Femur (tissue), 1 donor: ENCODE measurements at places on chromosomes 11 and 22.
A peak's percentile ranks its signal among the peaks of the same experiment; 100 is the strongest.

GRCh38 chr11:57399221-57399620, 8.8 kb upstream of the PRG2 start:
- no peak for DNase-seq

GRCh38 chr22:49091917-49092545, 735.6 kb downstream of the BRD1 start:
- no peak for DNase-seq

DNA sequence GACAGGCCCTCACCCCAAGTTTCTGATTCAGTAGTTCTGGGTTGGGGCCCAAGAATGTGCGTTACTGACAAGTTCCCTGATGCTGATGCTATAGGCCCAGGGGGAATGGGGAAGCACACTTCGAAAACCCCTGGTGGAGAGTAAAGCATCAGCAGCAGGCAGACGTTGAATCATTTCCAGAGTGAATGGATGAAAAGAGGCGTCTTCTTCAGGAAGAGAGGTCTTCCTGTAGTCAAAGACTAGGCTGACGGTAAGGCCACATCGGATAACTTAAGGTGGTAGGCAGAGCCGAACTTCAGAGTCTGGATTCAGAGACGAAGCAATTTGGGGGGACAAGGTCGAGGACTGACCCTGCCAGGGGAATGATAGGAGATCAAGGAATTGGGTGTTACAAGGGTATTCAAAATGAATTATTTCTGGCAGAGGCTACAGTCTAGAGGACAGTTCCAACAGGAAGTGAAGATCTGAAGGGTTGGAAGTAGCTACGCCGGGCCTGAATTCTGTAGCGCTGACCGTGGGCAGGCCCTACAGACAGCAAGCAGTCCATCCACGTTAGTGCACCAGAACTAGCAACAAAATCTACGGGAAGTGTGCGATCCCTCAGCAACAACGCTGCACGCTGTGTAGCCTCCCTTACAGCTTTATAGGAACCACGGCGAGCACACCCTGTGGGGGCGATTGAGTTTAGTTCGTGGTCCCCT, 862 bp upstream of the CENATAC start:
- DNase-seq = peak; percentile 24

DNA sequence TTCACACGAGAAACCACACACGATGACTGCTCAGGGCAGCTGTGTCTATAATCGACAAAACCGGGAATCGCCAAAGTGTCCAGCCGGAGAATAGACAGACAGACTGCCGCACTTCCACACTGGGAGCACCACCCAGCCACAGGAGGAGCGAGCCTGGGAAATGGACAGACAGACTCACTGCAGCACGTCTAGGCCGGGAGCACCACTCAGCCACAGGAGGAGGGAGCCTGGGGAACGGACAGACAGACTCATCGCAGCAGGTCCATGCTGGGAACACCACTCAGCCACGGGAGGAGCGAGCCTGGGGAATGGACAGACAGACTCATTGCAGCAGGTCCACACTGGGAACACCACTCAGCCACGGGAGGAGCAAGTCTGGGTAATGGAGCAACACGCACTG, 137.2 kb downstream of the BRD1 start:
- no peak for DNase-seq

DNA sequence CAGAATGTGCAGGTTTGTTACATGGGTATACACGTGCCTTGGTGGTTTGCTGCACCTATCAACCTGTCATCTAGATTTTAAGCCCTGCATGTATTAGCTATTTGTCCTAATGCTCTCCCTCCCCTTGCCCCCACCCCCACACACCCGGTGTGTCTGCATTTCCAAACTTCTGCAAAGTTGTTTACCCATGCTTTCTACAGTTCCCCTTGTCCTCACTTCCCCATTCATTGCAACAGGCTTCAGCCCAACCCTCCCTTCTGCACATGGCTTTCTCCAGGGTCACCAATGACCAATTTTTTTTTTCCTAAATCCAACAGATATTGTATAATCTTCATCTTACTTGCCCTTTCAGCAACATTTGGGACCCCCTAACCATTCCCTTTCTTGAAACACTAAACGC, 32.0 kb upstream of the NUP50 start:
- DNase-seq = peak; percentile 39

DNA sequence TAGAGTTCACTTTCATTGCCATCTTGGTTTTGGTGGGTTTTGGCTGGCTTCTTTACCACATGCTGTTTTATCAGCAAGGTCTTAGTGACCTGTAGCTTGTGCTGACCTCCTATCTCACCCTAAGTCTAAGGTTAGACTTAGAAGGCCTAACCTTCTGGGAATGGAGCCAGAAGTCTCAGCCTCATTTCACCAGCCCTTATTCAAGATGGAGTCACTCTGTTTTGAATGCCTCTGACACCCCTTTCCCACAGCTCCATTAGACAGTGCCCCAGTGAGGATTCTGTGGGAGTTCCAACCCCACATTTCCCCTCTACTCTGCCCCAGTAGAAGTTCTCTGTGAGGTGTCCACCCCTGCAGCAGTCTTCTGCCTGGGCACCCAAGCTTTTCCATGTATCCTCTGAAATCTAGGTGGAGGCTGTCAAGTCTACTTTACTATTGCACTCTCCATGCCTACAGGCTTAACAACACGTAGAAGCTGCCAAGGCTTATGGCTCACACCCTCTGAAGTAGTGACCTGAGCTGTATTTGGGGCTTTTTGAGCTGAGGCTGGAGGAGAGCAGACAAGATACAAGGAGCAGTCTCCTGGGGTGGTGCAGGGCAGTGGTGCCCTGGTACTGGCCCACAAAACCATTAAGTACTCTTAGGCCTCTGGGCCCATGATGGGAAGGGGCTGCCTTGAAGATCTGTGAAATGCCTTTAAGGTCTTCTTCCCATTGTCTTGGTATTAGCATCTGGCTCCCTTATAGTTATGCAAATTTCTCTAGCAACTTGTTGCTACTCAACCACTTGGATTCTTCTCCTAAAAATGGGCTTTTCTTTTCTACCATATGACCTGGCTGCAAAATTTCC, 65.9 kb upstream of the SC5D start:
- DNase-seq = no peak

DNA sequence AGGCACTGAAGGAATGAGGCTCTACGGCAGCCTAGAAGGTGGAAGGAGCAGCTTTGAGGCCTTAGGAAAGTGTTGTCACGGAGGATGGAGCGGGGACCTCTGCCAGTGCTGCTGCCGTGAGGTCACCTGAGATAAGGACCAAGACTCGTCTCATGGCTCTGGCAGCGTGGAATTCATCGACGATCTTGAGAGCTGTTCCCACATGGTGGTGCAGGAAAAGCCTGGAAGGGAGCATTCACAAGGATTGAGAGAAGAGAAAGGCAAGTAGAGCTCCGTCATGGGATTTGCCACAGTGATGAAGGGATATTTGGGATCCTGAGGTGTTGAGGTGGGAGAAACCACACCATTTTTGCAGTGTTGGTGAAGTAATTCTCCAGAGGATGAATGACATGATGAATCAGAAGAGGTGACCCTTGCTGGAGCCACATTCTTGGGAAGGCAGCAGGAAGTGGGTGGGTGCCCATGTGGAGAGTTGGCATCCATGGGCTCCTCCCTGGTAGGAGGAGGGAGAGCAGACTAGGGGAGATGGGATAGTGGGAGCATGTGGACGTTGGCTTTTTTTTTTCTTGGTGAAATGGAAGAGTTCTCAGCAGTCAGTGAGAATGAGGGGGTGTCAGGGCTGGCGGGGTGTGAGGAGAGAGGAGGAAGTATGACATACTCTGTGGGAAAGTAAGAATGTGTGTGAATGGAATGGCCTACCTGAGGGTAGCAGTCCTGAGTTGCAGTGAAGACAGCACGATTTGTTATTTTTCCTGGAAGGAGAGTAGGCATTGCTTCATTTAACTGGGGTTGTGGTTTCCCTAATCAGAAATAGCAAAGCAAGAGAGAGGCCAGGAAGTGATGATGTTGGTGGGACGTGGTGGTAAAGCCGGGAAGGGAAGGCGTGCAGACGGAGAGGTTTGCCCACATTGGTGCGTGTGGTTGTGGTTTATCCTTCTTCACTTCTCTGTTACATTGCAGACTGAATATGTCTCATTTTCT, 11.1 kb downstream of the PPP6R3 start:
- peak; percentile 49 for DNase-seq

GRCh38 chr11:59198726-59199125, 14.0 kb downstream of the MPEG1 start:
- no peak for DNase-seq

DNA sequence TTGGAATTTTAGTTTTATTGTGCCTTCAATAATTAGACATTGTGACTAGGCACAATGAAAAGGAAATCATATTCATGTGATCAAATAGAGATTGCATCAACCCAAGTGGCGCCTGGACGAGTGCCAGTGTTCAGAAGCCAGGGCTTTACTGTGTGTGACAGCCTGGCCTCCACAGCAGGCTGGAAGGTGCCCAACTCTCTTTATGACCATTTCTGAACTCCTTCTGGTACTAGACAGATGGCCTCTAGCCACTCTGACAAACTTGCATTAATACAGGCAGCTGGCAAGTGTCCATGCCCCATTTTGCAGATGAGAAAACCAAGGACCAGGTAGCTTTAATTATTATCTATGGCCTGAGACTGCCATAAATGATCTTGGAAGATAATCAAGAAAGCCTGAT, 8.3 kb upstream of the POU2AF1 start:
- DNase-seq = no peak

DNA sequence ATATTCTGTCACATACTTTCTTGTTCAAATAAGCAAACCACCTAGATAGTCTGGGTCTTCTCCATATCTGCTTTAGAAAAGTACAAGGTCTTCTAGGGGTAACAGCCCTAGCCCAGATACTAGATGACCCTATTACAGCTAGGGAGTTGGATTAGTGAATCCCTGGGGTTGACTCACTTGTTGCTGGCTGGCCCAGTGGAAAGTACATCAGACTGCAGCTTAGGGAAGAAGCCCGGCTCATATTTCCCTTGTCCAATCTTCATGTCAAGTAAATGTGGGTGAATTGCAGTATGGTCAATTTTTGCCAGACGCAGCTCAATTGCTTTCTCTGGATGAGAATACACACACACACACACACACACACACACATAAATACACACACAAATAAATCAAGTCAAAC, 79.1 kb upstream of the SCUBE2 start:
- DNase-seq = no peak

DNA sequence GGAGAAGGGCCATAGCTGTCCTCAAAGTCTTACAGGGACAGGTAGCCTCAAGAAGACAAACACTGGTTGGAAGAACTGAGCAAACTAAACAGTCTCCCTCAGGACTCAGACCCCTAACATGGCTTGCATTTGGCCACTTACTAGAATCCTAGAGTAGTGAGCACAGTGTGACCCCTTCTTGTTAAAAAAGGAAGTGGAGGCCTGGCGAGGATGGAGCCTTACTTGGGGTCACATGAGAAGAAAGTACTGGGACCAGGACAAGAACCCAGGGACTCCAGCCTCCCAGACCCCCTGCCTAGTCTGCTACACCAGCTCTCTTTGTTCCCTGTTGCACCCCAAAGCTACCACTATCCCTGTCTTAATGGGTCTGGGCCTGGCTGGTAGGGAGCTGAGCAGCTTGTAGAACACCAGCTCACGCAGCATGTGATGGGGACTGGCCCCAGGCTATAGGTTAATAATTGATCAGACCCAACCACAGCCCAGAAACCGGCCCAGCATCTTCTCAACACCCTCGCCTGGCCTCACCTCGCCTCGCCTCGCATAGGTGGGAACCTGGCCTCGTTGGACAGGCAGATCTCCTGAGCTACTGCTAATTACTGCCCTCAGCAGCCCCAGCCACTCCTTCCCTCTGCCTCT, 17.6 kb downstream of the DGAT2 start:
- DNase-seq = no peak

DNA sequence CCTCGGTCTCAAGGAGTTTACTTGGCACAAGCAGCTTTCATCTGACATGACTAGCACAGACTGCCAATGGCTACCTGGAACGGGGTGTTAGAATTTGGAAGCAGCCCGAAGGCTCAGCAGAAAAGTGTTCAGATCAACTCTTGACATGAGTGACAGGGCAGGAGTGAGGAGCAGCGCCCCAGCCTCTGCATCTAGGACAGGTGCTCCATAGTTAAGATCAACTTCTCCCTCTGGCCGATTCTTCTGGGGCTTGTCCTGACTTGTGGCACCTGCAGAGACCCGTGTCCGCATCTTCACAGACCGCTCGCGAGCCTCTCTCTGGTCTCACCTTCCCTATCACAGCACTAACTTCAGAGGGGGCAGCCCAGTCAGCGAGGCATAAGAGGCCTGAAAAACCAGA, 42.5 kb upstream of the CHKA start:
- no peak for DNase-seq

- DNase-seq = peak; percentile 27
Observed at GRCh38 chr11:62245271-62245753, 3.3 kb downstream of the SCGB1D2 start.

- no peak for DNase-seq
Observed at GRCh38 chr11:16059332-16059731, 297.0 kb downstream of the SOX6 start.

- no peak for DNase-seq
Observed at GRCh38 chr11:102318469-102318868, 1.2 kb downstream of the BIRC3 start.

GRCh38 chr11:34464591-34465051, 25.9 kb downstream of the CAT start:
- no peak for DNase-seq

- no peak for DNase-seq
Observed at GRCh38 chr11:133202816-133203215, 329.5 kb downstream of the OPCML start.

- DNase-seq = no peak
Observed at GRCh38 chr11:63621071-63621470, 6.8 kb upstream of the PLAAT3 start.

- peak; percentile 18 for DNase-seq
Observed at GRCh38 chr11:33001751-33002542, 13.7 kb upstream of the DEPDC7 start.

GRCh38 chr11:64219354-64219684, 6.7 kb downstream of the TRPT1 start:
- DNase-seq = peak; percentile 29

DNA sequence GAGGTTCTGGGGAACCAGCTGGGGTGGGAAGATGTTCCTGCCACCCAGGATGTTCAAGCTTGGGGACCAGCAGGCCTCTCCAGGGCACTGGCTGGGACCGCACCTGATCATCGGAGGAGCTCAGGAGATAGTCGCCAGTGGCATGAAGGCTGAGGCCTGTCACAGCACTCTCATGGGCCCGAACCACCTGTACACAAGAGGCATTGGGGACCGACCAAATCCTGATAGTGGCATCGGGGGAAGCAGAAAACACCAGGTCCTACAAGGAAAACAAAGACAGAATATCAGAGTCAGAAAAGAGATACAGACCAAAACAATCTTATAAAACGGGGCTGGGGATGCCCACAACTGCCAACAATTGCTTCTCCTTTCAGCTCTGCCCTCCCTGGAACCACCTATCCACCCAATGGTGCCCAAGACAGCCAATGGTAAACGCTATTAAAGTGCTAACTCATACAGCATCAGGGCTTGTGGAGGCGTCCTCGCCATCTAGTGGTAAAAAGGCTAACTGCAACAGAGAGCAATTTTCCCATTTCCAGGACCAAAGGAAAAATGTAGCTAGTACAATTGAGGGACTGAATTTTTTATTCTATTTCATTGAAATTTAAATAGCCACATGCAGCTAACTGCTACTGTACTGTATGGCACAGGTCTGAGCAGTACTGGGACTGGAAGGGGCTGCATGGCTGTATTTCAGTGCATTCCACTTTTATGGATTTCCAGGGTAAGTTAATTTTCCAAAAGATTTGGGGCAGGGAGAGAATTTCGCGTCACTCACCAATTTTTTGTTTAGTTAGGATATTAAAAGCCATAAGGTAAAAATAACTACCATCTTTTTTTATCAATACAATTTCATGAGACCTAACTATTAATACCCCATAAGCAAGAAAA, 7.1 kb downstream of the PRPF19 start:
- no peak for DNase-seq
